ENCODE measurements at places on chromosomes 3 and 15.
A peak's percentile ranks its signal among the peaks of the same experiment; 100 is the strongest.

DNA sequence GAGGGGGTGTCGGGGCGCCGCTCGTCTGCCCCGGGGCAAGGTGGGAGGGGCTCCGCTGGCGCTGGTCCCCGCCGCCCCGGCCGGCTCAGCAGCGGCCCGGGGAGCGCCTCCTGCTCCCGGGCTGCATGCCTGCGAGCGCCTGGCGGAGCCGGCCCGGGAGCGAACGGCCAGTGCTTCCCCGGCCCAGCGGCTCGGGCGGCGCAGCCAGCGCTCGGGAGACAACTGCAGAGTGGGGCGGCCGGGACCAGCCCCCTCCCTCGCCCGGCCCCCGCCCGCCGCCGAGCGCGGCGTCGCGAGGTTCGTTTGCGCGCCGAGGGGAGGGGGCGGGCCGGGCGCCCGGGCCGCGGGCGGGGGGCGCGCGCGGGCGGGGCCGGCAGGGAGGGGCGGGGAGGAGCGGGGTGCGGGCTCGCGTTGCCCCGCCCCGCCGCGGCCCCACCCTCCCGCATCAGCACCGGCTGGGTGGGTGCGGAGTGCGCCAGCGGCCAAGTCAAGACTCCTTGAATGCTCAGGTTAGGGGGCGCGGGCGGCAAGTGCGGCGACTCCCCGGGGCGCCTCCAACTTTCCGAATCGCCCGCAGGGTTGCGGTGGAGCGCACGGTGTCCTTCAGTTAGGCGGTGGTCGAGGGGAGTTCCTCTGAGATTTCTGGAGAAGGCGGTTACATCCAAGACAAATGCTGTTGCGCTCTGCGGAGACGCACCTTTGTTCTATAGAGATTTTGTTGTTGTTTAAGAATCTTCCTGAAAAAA, at the start of gene RGMA:
Gene RGMA (minus strand): TSS at position 231 of the 746 bp plus-strand sequence. CDS start 279 bp downstream, outside the sequence.
- DNase-seq = peak; percentile 48

DNA sequence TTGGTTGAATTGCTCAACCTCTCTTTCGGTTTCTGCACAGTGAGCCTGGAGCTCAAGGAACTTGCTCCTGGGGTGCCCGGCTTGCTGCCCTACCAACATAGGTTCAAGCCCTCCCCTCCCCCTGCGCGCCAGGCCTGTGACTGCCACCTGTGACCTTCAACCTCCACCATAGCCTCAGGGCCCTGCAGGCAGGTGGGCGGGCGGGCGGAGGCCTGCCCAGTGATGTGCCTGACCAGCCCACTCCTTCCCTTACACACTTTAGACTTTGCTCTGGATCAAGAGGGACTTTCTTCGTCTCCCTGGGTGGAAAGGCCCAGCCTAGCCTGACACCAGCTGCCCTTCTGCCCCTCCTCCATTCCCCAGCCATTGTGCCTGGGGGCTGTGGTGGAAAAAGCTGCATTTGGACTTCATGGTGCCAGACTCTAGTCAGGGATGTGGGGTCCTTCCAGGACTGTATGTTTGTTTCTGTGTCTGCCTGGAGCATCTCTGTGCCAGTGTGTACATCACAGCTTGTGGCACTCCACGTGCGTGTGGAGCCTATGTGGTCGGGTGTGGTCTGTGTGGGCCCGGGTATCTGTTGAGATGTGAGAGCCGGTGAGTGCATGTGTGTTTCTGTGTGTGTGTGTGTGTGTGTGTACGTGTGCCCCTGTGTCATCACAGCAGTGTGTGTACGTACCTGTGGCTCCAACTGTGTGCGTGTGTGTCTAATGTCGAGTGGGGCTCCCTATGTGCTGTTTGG, 9.5 kb downstream of the PRKCD start:
- DNase-seq = no peak

DNA sequence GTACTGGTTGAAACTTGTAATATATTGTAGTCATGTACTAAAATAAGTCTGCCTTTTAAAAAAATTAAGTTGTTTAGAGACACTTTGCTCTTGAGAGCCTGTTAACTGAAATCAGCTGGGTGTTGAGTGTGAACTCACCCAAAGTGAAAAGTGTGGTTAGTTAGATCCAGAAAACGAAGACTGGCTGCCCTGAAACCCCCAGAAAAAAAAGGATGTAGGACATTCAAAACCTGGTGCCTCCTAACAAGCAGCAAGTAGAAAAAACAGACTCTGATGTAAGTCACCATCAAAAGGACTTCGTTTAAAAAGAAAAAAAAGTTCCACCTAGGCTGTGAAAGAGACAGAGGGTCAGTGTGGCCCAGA, 40.8 kb downstream of the UMPS start:
- no peak for DNase-seq

DNA sequence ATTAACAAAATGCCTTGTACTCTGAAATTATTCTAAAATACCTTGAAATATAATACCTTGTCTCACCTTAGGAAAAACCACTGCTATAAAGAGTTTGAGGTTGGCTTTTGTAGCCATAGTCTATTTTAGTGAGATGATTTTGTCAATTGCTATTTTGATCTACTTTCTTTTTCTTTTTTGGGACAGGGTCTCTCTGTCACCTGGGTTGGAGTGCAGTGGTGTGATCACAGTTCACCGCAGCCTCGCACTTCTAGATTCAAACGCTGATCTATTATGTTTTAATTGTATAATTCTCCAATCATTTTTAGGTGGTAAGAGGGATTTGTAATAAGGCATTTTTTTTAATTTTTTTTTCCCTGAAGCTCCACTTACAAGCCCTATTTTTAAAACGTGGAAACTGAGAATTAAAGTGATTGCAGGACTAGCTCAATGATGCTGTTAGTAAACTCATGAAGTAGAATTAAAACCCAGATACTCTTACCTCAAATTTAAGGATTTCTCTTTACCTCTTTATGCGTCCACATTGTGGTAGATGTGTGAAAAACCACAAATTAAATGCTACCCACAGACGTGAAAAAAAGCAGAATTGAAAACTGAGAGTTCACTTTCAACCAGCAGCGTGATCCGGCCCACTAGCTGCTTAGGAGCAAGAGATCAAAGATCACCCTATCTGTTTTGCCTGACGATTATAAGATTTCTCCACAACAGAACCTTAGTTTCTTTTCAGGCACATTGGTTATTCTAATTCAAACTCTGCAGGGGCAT, 384.2 kb downstream of the CGGBP1 start:
- DNase-seq = no peak

- DNase-seq = no peak
Measured at GRCh38 chr15:23646165-23647000, 1.3 kb downstream of the MAGEL2 start.

GRCh38 chr15:60704129-60704528, 225.2 kb upstream of the ICE2 start:
- no peak for DNase-seq

DNA sequence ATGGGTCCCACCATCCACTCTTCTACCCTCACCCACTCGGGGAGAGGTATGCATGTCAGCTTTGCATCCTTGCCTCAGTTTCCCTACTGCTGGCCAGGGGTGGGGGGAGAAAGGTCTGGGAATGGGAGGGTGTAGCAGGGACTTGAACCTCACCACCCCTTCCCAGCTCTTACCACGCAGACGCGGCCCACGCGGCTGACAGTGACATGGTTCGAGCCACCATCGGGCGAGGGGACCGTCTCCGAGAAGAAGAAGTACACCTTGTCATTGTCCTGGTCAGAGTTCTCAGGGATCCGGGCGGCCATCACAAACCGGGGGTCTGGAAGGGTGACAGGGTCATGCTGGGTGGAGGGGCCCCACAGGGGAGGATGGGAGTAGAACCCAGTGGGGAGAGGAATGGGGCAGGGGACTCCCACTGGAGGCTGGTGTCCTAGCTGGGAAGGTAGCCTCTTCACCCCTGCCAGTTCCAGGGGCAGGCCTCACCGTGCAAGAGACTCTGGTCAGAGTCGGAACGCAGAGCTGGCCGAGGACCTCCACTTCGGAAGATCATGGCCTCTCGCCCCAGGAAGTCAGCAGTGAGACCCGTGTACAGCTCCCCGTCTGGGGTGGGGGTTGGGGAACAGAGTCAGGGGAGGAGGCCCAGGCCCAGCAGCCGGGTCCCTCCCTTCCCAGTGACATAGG, 3.7 kb downstream of the SEMA3G start:
- DNase-seq = no peak

DNA sequence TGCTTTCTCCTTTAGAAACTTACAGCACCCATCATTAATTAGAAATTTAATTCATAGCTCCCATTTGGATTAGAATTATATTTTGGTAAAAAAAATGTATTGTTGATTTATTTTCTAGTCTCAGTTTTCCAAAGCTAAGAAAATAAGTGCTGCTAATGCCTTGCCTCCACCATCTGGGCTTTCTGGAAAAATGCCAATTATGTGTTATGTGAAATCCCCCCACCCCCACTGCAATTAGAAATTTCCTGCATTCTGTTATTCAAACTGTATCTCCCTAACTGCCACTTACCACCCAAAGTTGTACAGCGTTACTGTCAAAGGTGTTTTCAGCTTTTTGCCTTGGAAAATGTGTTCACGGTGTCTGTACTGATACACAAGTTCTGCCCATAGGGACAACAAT, 617.2 kb upstream of the UBE2E2 start:
- DNase-seq = no peak

DNA sequence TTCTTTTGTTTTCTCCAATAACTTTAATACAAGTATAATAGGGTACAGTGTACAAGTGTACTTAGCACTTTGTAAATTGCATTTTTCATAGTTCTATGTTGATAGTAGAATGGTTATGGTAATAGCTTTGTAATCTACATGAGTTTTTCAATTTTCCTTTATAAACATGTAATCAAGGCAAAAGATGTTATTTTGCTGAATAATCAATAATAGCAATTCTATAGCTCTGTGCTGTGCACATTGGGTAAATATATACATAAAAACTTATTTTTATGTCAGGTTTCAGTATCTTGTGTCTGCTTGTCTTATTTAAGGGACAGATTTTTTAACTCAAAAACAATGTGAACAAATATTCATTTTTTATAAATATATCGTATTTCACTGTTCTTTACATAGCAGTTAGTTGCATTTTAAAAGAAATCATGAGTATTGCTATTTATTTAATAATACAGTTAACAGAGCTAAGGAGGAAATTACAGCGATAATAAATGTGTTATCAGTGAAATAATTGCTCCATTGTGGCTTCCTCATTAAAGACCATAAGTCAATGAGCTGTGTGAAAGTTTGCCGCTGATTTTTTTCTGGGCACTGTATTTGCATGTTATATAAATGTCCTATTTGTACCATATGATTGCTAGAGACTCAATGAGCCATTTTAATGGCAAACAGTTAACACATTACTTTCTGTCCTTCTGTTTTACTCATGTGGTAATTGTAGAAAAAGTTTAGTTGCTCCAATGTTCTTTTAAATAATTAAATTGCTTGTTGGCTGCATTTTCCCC, 214.6 kb upstream of the STAC start:
- no peak for DNase-seq

DNA sequence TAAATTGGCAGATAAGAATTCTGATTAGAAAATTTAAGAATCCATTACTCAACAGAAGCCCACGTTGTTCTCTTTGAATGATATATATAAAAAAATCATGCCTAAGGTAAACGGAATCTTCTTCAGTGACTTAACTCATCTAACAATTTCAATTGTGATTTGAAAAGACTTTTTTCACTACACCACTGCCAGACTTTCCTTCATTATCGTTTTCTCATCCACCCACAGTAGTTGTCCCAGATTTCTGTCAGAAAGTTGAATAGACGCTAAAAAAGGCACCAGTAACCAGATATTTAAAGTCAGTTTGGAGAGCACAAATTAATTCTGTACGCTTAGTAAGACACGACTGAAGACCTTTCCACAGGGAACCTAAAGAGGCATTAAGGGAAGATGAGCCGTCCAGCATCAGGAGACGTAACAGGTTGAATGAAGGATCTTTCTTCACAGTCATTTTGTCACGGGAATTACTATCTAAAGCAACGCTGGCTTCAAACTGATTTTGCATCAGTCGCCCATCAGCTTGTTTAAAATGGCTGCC, 1.3 kb downstream of the HIGD1A start:
- no peak for DNase-seq

GRCh38 chr3:172606021-172606420, 82.8 kb upstream of the TNFSF10 start:
- no peak for DNase-seq

DNA sequence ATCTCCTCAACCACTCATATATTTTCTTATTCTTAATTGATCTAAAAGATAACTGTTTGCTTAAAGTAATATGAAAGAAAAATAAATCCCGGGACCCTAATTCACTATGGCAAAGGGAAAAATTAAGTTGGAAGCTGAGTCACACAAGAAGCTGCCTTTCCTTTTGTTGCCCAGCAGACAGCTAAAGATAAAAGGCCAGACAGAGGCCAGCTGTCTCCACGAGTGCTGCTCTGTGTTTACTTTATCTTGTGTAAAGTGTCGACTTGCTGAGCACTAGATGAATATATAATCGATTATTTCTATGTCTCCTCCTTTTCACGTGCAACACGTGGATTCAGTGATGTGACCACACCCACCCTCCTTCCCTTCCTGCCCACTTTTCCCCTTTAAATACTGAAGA, 52.8 kb upstream of the NSMCE3 start:
- DNase-seq = no peak

DNA sequence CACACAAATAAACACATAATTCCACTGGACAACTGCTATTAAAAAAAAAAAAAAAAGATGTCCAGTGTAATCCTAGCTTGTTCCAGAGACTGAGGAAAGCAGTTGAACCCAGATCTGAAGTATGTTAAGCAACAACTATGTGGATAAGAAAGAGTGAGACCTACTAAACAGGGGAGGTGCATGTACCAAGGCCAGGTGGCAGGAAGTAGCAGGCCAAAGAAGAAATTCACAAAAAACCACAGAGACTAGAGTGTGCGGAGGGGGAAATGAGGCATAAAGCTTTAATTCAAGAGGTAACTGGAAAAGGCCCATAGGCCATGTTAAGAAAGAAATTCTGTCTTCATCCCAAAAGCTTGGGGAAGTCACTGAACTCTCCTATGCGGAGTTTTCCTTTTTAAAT, 490.0 kb downstream of the NAALADL2 start:
- no peak for DNase-seq

DNA sequence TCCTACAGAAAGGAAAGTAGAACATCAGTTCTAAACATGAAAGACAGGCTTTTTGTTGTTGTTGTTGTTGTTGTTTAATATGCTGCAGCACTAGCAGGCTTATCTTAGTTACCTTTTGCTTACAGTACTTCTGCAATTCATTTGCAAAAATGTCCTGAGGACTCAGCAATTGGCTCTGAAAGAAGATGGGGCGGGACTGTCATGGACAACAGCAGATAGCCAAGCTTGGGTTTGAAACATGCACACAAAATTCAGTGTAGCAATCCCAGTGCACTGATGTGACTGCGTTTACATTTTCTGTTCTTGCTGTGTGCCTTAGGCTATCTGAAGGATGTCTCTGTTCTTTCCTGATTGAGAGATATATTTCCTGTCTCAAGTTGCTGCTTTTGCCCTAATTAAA, 9.2 kb downstream of the UNC13C start:
- no peak for DNase-seq

DNA sequence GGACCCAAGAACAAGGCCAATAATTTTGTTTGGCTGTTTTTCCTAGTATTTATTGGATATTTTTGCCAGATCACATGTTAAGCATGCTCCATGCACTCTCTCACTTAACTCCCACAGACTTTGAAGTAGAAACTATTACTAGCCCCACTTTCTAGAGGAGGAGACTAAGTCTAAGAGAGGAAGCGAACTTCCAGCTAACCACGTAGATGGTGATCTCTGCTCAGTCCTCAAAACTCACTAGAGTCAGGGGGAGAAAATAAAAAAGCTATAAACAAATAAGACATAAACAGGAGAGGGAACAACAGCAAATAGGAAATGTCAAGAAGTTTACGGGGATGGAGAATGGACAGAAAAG, 481.0 kb upstream of the PROK2 start:
- DNase-seq = no peak

GRCh38 chr3:187223799-187224198, 26.5 kb downstream of the RTP1 start:
- no peak for DNase-seq
